ENCODE measurements at places on chromosomes 3 and 15.
A peak's percentile ranks its signal among the peaks of the same experiment; 100 is the strongest.

GRCh38 chr3:53809764-53810400 lies 36.3 kb downstream of the CHDH start:
- DNase-seq, result no peak

GRCh38 chr15:68776477-68777270 lies 44.0 kb downstream of the ANP32A start:
- DNase-seq, result no peak

DNA sequence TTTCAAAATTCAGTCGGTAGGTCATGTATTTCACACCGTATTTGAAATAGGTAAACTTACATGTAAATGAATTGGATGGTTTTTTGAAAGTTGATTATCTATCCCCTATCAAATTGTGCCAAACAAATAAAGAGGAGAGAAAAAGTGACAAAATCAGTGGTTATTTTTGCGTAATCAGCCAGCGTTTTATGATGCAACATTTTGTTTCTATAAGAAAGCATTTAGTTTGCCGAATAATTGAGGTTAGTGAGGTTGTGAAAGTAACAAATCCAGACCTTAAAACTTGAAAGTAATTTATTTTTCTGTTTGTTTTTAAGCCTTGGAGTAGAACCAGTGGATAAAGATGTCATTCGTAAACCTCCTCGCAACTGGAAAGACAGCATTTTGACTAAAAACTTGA lies 29.3 kb downstream of the ASTE1 start:
- DNase-seq, result no peak

DNA sequence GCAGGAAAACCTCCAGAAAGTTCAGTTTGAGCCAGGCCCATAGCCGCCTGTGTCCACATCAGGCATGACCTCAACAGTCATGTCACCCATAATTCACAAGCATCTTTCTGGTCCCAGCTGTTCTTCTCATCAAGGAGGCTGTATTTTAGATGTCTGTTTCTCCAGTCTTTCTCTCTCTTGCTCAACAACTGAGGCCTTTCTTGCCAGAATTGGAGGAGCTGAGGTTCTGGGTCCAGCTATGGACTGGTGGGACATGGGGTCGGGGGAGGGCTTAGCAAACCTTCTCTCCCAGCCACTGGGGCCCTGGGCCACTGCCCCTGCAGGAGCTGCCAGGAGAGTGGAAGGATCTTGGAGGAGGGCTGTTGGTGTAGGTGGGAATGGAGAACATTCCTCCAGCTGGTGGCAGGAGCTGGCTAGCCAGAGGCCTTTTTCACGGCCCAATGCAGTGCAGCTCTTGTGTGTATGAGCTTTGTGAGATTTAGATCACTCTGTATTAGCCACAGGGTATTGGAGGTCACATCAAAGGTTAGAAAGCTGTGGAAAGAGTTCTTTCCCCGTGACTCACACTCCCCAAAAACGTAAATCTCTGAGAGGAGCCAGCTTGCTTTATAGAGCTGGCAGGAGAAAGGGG lies 23.5 kb downstream of the MAGEF1 start:
- DNase-seq, result no peak

DNA sequence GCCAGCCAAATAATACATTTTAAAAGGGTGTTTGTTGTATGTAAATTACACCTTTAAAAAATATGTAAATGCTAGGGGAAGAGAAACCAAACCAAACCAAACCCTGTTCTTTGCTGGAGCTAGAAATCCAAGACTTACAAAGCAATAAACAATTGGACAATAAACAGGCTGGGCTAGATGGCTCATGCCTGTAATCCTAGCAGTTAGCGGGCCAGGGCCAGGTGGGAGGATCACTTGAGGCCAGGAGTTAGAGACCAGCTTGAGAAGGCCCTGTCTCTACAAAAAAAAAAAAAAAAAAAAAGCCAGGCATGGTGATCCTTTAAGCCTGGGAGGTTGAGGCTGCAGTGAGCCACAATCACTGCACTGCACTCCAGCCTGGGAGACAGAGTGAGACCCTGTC lies 12.5 kb downstream of the STOML1 start:
- DNase-seq, result no peak

GRCh38 chr15:98391568-98391967 lies 256.8 kb upstream of the IGF1R start:
- no peak for DNase-seq

DNA sequence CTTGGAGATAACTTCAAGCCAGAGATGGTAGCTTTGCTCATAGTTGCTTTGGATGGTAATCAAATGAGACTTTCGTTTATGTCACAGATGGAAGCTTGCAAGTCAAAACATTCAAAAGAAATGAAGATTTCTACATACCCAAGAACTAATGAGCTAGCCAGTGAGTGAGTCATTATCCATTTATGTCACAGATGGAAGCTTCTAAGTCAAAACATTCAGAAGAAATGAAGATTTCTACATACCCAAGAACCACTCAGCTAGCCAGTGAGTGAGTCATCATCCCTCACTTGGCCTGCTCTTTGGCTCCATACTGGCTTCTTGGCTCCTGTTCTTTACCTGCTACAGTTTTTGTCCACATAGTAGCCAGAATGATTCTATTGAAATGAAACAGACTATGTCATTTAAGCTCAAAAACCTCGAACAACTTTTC lies 559.8 kb upstream of the CBLB start:
- peak; percentile 12 for DNase-seq

GRCh38 chr3:35780800-35781199 lies 141.5 kb downstream of the ARPP21 start:
- no peak for DNase-seq

DNA sequence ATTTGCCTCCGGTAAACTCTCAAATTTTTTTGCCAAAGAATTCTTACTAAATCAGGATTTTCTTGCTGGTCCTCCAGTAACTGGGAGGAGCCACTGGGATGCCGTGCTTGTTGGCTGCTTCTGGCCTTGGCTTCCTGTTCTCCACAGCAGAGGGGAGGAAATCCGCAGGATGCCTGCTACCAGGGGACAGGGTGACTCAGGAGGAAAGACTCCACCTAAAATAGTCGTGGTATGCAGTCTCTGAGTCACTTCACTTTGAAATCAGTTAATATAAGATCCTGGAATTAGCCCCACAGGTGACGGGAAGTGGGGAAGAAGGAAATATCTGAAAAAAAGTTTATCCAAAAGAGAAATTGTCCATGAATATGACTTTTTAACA lies 6.5 kb upstream of the TM4SF18 start:
- DNase-seq, result no peak

DNA sequence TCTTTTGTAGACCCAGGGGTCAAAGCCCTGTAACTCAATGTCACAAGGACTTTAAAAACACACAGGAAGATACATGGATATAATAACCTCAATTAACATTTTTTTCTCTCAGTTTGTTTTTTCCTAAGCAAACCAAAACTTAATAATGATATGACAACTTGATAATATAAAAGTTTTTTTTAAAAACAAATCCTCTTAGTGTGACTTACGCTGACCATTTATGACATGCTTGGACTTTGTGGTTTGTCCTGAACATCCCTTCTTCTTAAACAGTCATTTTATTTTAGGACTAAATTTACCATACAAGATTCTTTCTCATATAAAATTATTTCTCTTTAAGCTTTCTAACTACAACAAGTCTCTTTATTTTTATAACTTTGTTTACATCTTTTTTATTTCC lies 25.4 kb upstream of the FAM3D start:
- DNase-seq, result no peak

DNA sequence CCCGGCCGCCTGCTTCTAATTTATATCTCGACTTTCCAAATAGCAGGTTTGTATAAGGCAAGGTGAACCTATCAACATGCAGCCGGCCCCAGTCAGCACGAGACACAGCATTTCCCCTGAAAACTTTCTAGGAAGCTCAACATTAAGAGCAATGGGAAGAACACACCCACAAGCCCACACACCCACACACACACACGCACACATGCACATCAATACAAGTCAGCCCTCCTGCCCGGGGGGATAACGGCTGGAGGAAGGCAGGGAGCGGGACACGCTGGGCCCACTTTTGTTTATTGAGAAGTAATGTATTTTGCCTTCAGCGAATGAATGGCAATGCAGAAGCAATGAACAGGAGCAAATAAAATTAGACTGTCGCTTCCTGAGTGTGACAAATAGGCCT lies 83.5 kb downstream of the PCSK6 start:
- no peak for DNase-seq

- DNase-seq, result peak; percentile 17
These were observed 256.4 kb downstream of the NR2F2 start for GRCh38 chr15:96586901-96587300.

DNA sequence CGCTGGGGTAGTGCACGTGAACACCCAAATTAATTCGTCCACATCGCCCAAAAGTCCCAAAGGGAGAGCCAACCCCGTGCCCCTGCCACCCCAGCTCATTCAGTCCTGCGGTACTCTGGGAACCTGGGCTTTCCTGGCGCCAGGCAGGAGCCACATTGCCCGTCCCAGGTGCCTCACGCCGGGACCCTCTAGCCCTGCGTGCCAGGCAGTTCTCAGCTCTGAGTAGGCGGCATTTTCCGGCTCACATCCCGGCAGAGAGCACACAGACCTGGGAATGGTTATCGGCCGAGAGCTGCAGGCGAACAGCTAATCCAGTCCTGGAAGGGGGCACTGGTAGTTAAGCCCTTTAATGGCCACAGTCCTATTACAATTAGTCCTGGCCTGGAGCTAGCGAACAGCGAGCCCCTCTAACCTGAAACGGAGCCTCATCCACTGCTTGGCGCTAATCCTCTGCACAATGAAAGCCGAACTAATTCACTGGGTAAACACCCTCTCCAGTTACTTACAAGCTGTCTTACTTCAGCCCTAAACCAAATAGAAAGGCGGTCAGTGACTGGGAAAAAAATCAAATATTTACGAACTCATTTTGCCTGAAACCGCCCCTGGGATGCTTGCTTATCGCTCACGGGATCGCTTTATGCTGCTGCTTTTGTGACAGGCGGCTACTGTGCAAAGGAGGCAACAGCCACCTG lies 254.6 kb upstream of the SOX14 start:
- no peak for DNase-seq

- no peak for DNase-seq
These were observed 39.6 kb upstream of the FAM98B start for GRCh38 chr15:38414357-38414756.

DNA sequence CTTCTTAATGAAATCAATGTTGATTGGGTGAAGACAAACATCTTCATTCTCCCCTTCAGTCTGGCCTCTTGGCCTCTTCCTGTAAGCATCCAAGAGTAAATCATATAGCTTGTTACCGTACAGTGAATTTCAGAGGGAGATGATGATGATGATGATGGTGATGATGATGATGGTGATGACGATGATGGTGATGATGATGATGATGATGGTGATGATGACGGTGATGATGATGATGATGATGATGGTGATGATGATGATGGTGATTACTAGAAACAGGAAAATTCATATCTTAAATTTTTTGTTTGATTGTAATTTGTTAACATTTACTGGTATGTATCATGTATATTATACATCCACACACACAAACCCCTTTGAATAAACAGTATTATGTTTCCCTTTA lies 256.1 kb upstream of the PLSCR5 start:
- no peak for DNase-seq

- DNase-seq, result no peak
These were observed 342.6 kb downstream of the NSUN3 start for GRCh38 chr3:94405258-94406035.

DNA sequence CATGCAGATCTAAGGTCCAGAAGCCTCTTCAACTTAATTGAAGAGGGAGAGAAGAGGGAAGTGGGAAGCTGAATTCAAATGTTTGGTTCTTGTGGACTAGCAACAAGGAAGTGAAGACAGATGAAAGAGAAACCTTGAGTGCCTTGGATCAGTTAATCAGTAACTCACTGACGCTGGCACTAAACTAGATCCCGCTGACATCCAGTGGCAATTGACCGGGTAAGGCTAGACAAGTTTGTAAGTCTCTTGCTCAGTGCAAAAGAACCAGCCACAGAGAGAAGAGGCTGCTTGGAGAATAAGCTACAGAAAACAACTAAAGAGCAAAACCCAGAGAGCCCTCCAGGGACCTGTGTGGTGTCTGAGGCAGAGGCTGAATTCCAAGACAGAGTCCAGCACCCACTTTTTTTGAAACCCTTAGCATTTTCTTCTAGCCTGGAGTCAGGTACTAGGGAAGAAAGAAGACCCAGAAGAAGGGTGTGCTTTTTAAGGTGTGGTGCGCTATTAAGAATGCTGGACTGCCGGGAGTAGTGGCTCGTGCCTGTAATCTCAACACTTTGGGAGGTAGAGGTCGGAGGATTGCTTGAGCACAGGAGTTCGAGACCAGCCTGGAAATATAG lies 6.9 kb downstream of the PLCH1 start:
- peak; percentile 25 for DNase-seq

DNA sequence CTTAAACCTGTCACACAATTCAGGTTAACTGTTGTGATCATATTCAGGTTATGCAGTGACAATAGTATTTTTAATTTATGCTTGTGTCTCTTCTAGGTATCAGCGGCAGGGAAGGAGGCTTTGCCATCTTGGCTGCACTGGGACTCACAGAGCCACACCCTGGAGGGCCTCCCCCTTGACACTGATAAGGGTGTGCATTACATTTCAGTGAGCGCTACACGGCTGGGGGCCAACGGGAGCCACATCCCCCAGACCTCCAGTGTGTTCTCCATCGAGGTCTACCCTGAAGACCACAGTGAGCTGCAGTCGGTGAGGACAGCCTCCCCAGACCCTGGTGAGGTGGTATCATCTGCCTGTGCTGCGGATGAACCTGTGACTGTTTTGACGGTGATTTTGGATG lies 23.6 kb upstream of the BSN start:
- no peak for DNase-seq

DNA sequence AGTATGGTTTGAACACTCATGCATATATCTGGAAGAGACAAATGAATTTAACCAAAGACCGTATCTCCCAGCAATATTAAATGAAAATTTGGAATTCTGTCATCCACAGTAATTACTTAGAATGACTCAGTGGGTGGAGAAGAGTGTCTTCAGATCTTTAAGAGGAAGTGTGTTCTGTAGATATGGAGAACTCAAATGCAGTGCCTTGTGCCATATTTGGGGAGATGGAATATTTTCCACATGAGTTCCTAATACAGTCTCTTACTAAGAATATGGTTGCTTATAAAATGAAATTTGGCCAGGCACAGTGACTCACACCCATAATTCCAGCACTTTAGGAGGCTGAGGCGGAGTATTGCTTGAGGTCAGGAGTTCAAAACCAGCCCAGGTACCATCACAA lies 40.5 kb downstream of the ANO10 start:
- no peak for DNase-seq

DNA sequence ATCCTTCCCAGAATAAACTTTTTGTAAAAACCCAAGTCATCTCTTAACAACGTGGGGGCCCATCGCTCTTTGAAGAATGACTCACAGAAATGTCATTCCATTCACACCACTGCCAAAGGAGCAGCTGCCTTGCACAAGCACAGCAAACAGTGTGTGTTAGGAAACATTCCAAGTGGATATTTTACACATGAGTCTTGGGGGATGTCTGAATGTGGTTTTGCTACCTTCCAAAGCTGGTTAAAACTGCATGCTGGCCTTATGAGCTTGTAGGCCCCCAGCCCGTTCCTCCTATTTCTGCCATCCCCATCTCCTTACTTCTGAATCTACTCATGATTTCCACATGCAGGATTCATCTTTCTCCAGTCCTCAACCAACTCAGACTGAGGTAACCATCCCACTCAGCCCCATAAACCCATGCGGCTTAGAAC lies 130.8 kb downstream of the CPNE4 start:
- no peak for DNase-seq

- no peak for DNase-seq
These were observed 35.5 kb downstream of the NFKBIZ start for GRCh38 chr3:101884776-101885175.

GRCh38 chr3:63076357-63076756 lies 201.1 kb upstream of the CADPS start:
- no peak for DNase-seq

- no peak for DNase-seq
These were observed 125.0 kb upstream of the PLXNA1 start for GRCh38 chr3:126857928-126858327.

- DNase-seq, result no peak
These were observed 9.5 kb downstream of the SPINT1 start for GRCh38 chr15:40853241-40853890.
